CD4-positive, alpha-beta T cell treated with Interferon alpha-2 for 1 hour (primary cell): ENCODE measurements at places on chromosomes 11 and 22.

GRCh38 chr11:8034604-8035190, 46.3 kb upstream of the TUB start:
- DNase-seq, result no peak

- DNase-seq, result no peak
Observed at GRCh38 chr22:43636086-43636485, 176.0 kb downstream of the EFCAB6 start.

GRCh38 chr11:28756977-28757376, 648.8 kb downstream of the METTL15 start:
- no peak for DNase-seq

DNA sequence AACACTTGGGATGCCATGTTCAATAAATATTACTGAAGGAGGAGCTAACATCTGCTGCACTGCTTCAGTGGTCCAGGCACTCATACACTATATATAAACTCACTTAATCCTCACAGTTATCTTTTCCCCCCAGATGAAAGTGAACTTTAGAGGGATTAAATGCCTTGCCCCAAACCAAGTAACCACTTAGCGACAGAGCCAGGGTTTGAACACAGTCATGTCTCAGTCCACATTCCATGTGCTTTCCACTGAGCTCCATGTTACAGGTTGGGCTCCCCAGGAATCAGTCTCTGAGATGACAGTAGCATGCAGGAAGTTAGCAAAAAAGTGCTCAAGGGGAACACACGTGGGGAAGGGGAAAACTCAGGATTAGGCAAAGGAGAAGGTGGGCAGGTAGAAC, 59.3 kb downstream of the ENDOD1 start:
- no peak for DNase-seq

DNA sequence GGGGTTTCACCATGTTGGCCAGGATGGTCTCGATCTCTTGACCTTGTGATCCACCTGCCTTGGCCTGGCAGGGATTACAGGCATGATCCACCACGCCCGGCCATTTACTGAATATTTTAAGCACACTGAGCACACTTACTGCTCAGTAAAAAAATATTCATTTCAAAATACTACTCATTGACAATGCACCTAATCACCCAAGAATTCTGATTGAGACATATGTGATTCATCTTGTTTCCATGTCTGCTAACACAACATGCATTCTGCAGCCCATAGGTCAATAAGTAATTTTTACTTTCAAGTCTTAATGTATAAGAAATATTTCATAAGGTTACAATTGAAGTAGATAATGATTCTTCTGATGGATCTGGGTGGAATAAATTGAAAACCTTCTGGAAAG, 4.2 kb upstream of the OR52J3 start:
- no peak for DNase-seq

- DNase-seq, result peak; percentile 67
Observed at GRCh38 chr11:62545437-62546243, 966 bp downstream of the AHNAK start.

DNA sequence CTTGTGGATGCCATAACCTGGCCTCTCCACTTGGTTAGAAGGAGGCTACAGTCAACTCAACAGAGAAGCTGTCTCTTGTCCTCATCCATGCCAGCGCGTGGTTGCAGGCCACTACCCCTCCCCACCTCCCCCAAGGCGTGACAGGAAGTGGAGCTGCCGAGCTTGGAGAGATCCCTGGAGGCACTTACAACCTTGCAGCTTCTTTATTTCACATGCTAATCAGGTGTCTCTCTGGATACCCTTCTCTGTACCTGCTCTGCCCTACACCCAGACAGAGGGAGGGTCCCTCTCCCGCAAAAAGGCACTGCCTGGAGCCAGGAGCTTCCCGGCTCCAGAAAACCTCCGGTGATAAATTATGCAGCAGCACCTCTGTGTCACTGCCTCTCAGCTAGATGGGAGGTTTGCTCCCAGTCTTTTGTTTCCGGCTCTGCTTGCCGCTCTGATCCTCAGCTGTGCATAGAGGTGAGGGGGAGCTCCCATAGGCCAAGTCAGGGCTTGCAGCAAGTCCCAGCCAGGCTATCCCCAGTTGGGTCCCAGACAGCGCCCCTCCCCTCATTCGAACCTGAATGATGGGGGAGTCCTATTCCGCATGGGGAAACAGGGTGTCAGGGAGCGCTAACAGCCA, 5.7 kb downstream of the LRP4 start:
- DNase-seq, result no peak

- DNase-seq, result no peak
Observed at GRCh38 chr11:122319691-122320620, 203.9 kb upstream of the BLID start.

DNA sequence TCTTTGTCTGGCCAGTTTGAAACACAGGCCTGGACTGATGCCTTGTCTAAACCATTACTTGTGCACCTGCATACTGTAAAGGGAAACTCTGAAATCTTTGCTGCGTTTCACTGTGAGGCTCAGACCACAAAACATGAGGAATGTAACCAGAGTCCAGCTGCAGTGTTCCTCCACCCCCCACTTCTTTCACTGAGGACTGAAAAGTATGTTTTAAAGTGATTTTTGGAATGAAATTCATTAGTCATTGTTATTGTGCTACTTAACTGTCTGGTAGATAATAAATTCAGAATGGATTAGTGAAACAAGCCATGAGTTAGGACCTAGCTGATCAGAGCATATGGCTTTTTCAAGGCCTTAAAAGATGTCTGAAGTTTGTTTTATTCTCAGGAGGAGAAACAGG, 181.2 kb downstream of the WNT11 start:
- no peak for DNase-seq

GRCh38 chr11:60485987-60486386, 6.6 kb upstream of the MS4A12 start:
- DNase-seq, result peak; percentile 34

- peak; percentile 49 for DNase-seq
Observed at GRCh38 chr11:1771700-1772099, 8.0 kb upstream of the CTSD start.

- peak; percentile 16 for DNase-seq
Observed at GRCh38 chr11:75263944-75264349, 23.4 kb downstream of the TPBGL start.

- DNase-seq, result no peak
Observed at GRCh38 chr22:26585104-26585790, 4.7 kb downstream of the TPST2 start.

GRCh38 chr11:34859496-34859895, 56.7 kb downstream of the APIP start:
- DNase-seq, result no peak

DNA sequence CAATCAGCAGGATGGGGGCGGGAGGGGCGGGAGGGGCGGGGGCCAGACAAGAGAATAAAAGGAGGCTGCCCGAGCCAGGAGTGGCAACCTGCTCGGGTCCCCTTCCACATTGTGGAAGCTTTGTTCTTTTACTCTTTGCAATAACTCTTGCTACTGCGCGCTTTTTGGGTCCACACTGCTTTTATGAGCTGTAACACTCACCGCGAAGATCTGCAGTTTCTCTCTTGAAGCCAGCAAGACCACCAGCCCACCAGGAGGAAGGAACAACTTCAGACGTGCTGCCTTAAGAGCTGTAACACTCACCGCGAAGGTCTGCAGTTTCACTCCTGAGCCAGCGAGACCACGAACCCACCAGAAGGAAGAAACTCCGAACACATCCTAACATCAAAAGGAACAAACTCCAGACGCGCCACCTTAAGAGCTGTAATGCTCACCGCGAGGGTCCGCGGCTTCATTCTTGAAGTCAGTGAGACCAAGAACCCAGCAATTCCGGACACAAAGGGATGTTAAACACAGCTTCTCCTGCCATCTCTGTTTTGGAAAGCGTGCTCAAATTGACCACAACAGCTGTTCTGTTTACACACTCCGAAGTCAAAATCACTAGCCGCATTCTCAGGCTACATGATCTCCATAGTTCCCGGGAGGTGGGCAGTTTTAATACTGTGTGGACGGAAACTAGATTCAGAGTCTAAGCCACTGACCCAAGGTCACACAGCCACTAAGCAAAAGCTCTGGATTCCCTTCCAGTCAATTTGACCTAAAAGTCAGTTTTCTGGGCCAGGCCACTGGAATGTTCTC, 11.9 kb downstream of the PLAAT2 start:
- peak; percentile 55 for DNase-seq

- DNase-seq, result no peak
Observed at GRCh38 chr22:39303358-39303757, 16.1 kb downstream of the RPL3 start.

DNA sequence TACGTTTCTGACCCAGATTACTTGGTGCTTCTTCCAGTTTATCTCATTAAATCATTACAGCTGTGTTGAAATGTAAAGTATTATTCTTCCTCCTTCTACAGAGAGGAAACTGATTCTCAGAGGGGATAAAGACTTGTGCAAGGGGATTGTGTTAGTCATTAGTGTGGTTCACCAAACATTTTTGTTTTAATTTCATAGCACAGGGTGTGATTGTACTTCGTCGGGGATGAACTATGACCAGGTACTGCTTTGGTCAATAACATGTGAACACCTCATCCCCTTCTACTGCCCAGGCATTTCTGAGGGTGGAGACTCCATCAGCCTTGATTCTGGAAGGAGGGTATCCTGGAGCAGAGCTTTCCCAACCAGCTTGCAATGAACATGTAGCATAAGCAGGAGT, 120.2 kb upstream of the ALX4 start:
- DNase-seq, result no peak

GRCh38 chr11:128040603-128041002, 546.8 kb downstream of the ETS1 start:
- DNase-seq, result no peak

DNA sequence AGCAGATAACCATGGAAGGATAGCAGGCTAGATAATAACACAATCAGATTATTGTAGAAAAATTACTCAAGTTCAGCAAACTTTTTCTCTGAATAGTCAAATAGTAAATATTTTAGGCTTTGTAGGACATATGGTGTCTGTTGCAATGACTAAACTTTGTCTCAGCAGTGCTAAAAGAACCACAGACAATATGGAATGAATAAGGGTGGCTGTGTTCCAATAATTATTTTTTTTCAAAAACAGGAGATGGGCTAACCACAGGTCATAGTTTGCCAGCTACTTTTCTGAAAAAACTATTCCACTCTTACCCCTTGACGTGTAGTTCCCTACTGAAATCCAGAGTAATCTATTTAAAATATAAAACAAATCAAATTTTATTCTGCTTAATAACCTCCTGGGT, 153.9 kb upstream of the LRRC4C start:
- DNase-seq, result no peak

DNA sequence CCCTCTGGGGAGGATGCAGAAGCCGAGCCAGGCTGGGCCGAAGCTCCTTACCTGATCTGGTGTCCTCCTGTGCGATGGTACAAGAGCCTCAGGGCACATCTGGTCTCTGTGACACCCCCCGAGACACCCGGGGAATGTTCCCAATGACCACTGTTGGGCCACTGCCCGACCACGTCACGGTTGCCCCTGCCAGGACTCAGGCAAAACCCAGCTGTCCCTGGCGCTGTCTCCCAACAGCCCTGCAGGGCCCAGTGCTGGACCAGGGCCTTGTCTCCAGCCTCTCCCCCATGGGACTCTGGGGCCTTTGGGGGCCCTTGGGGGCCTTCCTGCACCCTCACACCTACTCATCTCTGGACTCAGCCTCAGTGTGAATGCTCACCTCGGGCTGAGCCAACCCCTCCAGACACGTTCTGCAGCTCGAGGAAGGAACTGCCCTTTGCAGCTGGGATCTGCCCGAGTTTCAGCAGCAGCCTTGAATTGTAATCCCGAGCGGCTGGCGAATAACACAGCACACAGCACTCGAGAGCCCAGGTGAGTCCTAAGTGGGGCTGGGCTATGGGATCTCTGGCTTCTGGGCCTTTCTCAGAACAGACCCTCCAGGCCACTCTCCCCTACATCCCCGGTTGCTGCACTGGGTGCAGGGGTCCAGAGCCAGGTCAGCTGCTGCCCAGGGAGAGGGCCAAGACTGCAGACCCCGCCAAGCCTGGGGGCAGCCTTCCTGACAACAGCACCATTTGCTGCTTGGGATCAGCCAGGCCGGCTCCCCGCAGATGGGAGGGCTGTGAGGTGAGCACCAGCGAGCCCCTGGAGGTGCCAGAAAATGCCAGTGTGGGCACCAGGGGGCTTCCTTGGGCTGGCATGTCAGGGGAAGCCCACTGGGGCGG, 39.8 kb downstream of the RTN4R start:
- no peak for DNase-seq

- no peak for DNase-seq
Observed at GRCh38 chr11:70740488-70740851, 342.1 kb downstream of the CTTN start.

GRCh38 chr11:68930991-68931855, 27.5 kb downstream of the IGHMBP2 start:
- DNase-seq, result no peak

- DNase-seq, result no peak
Observed at GRCh38 chr11:25211635-25212254, 714.9 kb downstream of the LUZP2 start.

DNA sequence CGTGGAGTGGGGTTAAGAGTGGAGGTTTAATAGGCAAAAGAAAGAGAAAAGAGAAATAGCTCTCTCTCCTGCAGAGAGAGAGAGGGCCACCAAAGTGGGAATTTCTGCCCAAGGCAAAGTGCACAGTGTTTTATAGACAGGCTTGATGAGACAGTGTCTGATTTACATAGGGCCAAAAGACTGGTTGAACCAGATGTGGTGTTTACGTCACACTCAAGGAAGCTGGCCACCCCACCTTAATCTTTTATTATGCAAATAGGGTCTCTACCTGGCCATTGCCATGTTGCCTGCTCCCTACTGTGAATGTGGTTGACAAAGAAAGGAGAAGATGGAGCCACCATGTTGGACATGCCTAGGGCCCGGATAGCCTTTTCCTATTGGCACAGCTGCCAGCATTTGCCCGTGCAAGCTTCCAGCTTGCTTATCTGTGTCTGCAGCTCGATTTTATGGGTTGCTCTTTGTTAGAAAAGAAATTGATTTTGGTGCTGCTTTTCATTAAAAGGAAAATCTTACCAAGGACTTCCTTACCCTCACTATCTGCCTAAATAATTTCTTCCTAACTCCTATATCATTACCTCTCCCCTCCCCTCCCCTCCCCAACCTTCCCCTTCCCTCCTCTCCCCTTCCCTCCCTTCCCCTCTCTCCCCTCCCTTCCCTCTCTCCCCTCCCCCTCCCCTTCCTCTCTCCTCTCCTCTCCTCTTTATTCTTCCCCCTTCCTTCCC, 436.0 kb downstream of the NELL1 start:
- DNase-seq, result no peak
